ENCODE measurements at places on chromosomes 7 and 10. TPM values are rescaled to one million over a fixed set of nuclear protein-coding genes. Genes with fewer than 3 reads are reported as not detected.

GRCh38 chr7:73921623-73922528 lies 60.9 kb downstream of the TMEM270 start:
- no peak for DNase-seq

GRCh38 chr7:84829719-84830118 lies 357.1 kb downstream of the SEMA3D start:
- no peak for DNase-seq

Gene SPDYE2B
- total RNA-seq: not detected

Gene PGAM2
- 1.2 TPM for total RNA-seq

Gene ZNF117
- total RNA-seq: 12.8 TPM

Gene FKBP9
- total RNA-seq: 0.51 TPM

DNA sequence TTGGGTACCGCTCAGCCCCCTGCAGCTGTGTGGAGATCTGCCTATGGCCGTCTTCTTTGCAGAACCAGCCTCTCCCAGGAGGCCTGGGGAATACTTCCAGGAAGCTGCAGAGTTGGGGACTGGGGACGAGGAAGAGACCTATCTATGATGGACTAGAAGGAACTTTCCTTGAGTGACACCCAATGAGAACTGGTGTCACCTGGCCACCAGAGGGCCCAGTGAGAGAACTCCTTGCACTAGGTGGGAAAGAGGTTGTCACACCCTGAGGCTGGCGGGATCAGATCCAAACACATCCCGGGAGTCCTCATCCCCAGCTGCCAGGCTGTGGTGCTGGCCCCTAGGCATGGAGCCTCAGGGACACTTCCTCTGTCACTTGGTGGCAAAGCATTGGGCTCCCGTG lies 4.9 kb upstream of the GRID2IP start:
- no peak for DNase-seq

- DNase-seq: no peak
These were observed 215.8 kb upstream of the PPP2R2D start for GRCh38 chr10:131685007-131685406.

DNA sequence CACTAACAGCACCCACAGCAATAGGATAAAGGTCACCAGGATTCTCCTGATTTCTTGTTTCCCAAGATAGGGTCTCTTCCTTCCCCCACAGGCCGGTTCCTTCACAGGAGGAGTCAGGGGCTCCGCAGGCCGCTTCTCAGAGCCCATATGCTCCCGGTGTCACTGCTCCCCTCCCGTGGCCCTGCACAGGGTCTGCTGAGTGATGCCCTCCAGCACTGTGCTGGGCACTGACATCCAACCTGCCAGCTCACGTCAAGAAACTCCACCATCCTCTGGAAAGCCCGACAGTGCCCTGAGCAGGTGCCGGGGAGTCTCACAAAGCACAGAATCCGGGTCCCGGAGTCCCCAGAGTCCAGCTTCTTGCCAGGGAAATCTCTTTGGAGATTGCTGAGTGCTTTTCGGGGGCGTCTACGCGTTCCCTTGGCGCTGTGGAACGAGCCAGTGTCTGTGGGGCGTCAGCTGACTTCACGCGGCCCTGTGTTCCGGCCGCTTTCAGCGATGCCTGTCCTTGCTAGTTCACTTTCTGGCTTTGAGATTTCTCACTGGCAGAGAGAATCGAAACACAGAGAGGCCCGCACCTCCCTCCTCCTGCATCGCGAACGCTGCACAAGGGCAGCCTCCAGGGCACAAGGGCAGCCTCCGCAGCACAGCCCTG lies 567.5 kb downstream of the DNAJB6 start:
- no peak for DNase-seq

DNA sequence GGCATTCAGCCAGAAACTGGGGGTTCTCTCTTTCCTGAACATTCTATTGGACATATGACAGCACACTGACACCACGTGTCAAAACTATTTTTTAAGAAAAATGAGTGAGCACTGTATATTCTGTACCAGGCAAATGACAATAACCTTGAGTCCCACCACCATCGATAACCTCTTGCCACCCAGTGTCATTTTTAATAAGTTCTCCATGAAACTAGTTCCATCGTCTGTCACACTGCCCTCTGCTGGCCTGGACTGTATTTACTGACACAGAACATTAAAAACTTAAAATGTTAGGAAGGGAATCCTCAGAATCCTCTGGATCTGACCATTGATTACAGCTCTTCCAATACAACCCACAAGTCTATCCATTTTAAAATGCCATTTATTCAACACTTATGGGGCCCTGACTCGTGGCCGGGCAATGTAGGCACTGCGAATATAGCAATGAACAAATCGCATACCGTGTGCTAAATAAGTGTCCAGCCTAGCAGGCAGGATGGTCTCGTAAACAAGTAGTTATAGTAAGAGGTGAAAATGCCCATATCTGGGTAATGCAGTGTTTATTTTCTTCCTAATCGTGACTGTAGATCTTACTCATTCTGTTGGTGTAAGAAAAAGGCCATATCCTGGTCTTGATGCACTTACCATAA lies 35.9 kb upstream of the CACNB2 start:
- no peak for DNase-seq

- no peak for DNase-seq
These were observed 365.3 kb downstream of the PARD3 start for GRCh38 chr10:34449836-34450235.

DNA sequence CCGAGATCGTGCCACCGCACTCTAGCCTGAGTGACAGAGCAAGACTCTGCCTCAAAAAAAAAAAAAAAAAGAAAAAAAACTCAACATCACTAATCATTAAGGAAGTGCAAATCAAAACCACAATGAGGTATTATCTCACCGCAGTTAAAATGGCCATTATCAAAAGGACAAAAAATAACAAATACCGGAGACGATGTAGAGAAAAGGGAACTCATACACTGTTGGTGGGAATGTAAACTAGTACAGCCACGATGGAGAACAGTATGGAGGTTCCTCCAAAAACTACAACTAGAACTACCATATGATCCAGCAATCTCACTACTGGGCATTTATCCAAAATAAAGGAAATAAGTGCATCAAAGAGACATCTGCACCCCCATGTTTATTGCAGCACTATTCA lies 24.3 kb downstream of the GRK5 start:
- no peak for DNase-seq

Gene CCL24
- 1.2 TPM for total RNA-seq

Gene FOXP2
- total RNA-seq: not detected

DNA sequence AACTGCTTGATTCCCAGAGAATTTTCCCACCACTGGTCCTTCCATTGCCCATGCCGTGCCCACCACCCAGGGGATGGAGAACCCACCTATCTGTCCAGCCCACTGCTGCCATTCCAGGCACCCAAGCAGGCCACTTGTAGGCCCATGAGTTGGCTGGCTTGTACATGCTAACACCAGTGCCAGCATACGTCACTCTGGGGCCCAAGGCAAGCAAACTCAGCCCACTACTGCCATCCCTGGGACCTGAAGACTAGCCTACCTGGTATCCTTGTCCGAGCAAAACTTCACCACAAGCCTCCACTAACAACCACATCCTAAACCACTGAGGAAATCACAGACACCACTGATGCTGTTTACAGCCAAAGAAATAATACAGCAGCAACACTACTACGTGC lies 44.7 kb upstream of the CDK6 start:
- DNase-seq: no peak

Gene METTL27
- total RNA-seq: 0.66 TPM
